Activated CD4-positive, alpha-beta T cell treated with anti-CD3 and anti-CD28 coated beads, Interleukin-2, amount 50 U/mL, for 16 hours (primary cell): ENCODE measurements at places on chromosomes 7 and 10.

DNA sequence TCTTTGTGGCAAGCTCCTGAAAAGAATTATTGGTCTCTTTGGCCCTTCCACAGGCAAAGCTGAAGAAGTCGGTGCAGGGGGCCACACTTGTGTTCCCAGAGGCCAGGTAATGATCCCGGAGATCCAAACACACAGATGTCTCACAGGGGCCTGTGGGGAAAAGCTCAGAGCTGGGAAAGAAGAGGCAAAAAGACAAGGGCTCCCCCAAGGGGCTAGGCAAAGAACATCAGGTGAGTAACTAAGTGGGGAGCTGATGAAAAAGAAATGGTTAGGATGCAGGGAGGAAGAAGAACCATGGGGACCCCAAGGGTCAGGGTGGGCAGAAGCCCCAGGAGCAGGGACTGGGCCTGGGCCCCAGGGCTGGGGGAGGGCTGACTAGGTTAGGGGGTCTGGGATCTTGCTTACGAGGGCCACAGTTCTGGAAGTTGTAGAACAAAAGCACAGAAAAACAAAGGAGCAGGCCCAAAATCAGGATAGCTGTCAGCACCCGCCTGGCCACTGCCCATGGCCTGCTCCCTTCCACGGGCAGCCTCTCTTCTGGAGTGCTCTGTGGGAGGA, 1.1 kb downstream of the KEL start:
- DNase-seq, result no peak

GRCh38 chr7:130356121-130356875, 11.7 kb downstream of the CPA5 start:
- no peak for DNase-seq

- DNase-seq, result no peak
These were observed 996.8 kb downstream of the KCNMA1 start for GRCh38 chr10:76640806-76641205.

DNA sequence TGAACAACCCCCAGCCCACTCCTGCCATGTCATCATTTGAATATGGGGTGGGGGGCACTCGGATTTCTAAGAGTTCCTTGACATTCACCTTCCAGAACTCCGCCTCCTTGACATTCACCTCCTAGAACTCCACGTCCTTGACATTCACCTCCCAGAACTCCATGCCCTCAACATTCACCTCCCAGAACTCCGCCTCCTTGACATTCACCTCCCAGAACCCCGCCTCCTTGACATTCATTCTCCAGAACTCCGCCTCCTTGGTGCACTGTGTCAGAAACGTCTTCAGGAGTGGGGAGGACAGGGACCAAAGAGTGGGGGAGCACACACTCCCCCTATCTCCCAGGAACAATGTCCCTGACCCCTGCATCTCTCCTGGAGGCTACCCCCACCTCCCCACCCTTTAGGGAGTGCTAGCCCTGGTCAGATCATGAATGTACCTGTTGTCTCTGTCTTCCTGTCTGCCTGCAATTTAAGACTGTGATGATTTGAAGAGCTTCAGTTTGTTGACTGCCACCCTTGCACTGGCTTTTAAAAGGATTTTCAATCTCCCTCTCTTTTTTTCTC, 110.1 kb downstream of the NPTX2 start:
- DNase-seq, result no peak

- DNase-seq, result no peak
These were observed 36.9 kb downstream of the ADD3 start for GRCh38 chr10:110044681-110045080.

DNA sequence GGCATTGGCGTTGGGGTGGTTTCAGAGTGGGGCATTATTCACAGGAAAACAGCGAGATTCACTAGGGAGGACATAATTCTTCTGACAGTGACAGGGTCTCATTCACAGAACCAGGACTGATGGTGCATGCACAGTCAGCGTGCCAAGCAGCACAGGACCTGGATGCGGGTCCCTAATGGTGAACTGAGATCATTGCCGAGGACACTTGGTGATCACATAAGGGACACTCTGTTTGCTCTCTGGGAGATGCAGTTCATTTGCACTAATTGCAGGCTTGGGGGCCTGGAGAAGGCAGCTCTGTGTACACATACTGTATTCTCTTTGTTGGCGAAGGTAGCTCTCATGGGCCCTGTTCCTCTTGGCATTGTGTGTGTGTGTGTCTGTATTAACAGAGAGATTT, 716.1 kb downstream of the PHTF2 start:
- no peak for DNase-seq

DNA sequence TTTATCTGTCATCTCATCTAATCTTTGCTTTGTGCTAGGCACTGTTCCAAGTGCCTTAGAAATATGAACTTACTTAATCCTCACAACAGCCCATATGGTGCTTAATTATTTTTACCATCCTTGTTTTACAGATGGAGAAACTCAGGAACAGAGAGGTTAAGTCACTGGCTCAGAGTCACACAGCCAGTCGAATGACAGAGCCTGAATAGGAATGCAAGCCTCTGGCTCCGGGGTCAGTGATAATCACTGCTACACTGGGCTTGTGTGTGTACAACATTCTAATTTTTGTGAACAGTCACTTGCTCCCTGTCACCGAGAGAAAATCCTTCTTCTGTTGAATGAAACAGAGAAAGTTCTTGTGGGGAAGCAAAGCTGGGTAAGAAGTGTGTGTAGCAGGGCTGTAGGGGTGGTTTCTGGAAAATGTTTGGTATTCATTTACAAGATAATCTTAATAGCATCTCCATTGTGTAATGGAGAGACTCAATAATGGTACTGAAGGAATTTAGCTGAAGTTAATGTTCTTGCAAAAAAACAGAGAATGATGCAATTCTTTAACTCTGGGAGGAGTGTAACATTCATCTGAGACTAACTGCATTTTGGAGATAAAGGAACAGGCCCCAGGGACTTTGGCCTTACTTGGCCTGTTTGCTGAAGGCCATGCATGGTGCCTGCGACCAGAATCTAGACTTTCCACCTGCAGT, 290.6 kb downstream of the FRMD4A start:
- no peak for DNase-seq

DNA sequence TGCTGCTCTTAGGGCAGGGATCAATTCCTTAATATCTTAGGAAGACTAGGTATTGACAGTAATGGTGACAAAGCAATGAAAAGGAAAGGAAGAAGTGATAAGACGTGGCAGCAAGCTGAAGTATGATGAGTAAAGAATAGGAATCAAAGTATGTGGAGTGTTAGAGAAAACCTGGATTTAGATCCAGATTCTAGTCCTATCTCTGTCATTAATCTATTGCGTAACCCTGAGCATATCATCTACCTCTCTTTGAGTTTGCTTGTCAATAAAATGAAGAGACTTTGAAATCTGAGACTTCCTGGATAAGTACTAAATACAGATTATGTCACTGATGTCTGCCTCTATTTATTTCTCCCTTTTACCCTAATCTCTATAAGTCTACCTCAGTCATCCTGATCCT, 89.2 kb downstream of the PTEN start:
- DNase-seq, result no peak

- DNase-seq, result no peak
These were observed 393.5 kb downstream of the GFRA1 start for GRCh38 chr10:115879372-115880089.

DNA sequence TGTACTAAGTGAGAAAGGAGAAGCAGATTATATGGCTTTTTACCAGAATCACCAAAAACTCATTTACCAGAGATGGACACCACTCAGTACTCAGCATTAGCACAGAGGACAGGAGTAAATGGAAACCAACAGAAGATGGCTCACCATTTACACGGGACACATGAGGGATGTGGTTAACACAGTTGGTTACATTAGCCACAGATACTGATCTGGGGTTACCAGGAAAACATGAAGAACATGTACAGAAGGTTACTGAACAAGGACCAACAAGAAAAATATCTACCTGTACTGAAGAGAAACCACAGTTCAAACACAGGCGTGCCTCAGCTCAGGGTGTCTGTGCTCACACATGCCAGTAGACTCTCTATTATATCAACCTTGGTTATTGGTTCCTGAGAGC, 1285.8 kb upstream of the SORCS1 start:
- no peak for DNase-seq

GRCh38 chr10:34696423-34696822, 118.7 kb downstream of the PARD3 start:
- DNase-seq, result peak; percentile 59

- no peak for DNase-seq
These were observed 746.7 kb downstream of the NRG3 start for GRCh38 chr10:82621680-82622079.

- DNase-seq, result no peak
These were observed 274.2 kb downstream of the ADARB2 start for GRCh38 chr10:1462994-1463633.

- DNase-seq, result no peak
These were observed 10.5 kb downstream of the TRIM24 start for GRCh38 chr7:138470391-138471157.

- no peak for DNase-seq
These were observed 7.3 kb downstream of the RP9 start for GRCh38 chr7:33101906-33102305.

GRCh38 chr10:20984662-20985061, 87.6 kb upstream of the NEBL start:
- no peak for DNase-seq

DNA sequence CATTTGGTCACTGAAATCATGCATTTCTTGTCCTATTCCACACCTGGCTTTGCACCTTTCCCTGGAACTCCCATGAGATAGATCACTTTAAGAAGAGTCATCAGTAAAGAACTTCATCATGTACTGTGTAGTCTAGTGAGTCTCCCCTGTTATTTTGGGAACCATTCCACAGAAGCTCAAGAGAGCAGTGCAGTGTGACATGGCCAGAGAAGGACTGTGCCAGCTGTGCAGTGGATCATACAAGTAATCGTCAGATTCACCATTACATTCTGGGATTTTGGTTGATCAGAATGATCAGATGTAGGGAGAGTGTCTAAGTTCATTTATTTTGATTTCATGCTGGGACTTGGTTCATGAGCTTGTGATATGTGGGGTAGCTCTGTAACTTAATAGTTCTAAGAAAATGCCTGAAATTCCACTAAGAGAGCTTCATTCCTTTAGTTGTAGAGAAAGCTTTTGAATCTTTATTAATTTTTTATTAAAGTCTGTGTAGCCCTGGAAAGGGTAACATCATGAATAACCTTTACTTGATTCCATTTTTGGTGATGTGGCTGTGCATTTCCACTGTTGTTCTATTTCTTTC, 166.8 kb downstream of the SUGCT start:
- DNase-seq, result no peak

- no peak for DNase-seq
These were observed 39.4 kb downstream of the BTBD16 start for GRCh38 chr10:122310311-122311050.

DNA sequence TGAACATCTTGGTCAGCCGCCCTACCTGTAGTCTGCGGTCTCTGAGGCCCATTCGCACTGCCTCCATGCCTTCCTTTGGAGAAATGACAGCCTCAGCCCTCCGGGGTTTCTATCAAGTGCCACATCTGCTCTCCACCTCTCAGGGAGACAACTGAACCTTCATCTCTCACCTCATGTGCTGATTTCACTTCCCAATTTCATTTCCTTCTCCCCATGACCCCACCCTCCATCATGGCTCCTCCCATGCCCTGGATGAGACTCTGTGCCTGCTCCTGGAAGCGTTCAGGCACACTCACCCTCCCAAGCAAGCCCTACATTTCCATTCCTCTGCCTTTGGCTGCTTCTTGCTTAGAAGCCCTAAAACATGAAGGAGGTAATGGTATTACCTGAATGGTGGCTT, 7.8 kb upstream of the SCD start:
- no peak for DNase-seq

GRCh38 chr7:107232568-107233090, 63.8 kb downstream of the HBP1 start:
- DNase-seq, result no peak

DNA sequence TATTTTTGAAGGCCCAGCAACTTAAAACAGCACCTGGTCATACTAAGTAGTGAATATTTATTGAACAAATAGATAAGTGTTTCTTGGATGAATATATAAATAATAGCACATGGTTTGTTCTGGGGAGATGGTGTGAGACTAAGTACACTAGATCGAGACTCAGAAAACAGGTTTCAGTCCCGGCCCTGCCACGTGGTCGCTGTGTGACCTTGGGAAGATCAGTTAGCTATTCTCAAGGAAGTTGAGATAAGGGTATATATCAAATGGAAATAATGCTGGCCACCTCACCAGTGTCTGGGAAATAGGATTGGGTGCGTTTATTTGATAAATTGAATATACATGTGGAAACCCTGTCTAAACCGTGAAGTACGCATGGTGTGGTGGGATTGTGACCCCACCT, 354.6 kb downstream of the SDK1 start:
- no peak for DNase-seq

DNA sequence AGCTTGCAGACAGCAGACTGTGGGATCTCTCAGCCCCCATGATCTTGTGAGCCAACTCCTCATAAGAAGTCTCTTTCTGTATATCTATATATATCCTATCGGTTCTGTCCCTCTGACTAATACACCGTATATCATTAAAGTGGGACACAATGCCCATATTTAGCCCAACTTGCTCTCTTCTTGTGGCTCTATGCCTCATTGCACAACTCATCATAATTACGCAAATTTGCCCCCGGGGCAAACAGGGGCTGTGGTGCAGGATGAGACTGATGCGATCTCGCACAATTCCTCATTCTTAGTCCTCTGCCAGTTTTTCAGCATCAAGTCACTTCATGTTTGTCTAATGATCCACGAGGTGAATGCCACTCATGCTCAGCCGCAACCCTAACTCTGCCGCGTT, 183.2 kb downstream of the PRPF18 start:
- DNase-seq, result no peak

DNA sequence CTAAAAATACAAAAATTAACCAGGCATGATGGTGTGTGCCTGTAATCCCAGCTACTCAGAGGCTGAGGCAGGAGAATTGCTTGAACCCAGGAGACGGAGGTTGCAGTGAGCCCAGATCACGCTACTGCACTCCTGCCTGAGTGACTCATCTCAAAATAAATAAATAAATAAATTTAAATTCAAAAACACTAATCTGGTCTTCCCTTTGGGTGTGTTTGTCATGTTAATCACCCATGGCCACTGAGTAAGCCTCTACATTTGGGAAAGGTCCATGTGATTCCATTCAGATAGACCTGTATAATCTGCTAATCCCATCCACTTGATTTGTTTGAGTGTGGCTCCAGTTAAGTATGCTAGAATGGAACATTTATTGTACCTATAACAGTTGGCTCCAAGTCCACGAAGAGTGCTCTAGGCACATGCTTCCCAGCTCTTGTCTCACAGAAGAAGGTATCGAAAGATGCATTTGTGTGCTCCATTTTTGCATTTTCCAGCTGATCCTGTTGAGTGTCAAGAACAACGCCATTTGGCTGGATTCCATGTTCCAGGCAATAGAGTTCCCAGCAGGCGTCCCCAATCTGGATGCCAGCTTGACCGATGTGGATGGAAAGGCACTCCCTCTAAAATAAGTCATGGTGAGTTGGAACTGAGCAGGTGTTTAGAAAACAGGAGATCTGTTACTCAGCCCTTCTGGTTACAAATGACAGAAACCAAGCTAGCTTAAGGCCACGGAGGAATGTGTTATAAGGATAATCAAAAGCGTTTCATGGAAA, 4.0 kb downstream of the TUBAL3 start:
- DNase-seq, result no peak

DNA sequence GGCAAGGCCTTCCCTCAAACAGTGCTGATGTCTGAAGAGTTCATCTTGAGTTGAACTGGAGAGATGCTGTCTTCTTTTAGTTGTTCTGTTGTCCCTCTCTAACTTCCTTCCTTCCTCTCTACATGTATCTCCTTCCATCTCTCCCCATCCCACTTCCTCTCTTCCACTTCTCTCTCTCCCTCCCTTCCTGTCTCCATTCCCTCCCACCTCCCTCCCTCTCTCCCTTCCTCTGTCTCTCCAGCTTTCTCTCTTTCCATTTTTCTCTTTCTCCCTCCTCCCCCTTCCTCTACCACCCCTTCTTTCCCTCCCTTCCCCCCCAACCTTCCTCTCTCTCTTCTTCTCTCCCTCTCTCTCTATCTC, 40.7 kb upstream of the TNS3 start:
- DNase-seq, result no peak
